Fibroblast of skin of right quadriceps (primary cell): ENCODE measurements at places on chromosomes 7 and 10.

DNA sequence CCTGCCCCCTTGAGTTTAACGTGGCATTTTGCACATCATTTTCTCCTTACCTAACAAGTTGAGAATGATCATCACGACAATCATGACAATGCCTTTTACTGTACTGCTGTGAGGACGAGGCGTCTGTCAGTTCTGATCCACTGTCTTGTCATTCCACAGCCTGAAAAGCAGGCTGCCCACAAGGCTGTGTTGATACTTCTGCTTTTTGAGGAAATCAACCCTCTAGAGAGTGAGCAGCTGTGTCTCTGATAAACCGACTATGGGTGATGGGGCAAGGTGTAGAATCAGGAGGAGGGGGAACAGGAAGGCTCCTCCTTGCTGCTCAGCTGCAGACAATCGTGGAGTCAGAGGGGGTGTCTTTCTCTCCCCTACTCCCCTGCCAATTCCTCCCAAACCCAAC is 30.6 kb upstream of the C10orf120 start:
- no peak for DNase-seq

- DNase-seq, result no peak
Observed at GRCh38 chr7:15801041-15801440, 114.6 kb upstream of the MEOX2 start.

GRCh38 chr10:93741367-93741766 is 16.4 kb upstream of the LGI1 start:
- no peak for DNase-seq

GRCh38 chr7:132087421-132087820 is 488.8 kb downstream of the PLXNA4 start:
- DNase-seq, result no peak

GRCh38 chr10:90787393-90788198 is 70.2 kb downstream of the HTR7 start:
- peak; percentile 27 for DNase-seq

DNA sequence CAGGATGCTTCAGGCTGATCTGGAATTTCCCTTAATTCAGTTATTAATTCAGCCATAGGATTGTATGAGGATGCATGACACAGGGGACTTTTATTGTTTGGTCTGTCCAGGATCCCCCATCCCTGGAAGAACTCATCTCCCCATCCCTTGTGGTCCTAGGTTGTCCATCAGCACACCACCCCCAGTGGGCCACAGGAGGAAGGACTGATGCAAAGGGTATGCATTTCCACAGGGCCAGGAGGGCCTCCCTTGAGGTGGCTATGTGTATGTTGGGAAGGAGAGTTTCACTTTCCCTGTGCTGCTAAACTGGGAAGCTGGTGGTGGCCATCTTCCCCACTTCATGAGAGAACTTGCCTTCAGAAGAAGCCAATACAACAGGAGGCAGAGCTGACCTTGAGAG is 44.6 kb upstream of the GRB10 start:
- no peak for DNase-seq

GRCh38 chr7:77651575-77652162 is 44.6 kb upstream of the RSBN1L start:
- peak; percentile 36 for DNase-seq

DNA sequence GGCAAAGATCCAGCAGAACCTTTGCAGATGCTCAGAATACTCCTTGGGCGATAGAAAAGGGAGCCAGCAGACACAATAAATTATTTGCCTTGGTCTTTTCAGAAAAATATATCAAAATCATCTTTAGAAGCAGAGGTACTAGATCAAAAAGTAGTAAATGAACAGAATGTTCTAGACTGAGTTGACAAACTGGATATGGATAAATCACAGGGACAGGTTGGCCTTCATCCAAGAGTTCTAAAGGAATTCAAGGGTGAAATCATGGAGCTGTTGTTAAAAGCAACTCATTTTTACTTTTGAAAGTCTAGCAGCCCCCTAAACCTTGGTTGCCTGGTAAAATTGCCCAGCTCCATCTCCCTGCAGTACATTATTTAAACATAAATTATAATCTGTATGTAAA is 99.1 kb downstream of the PLCE1 start:
- DNase-seq, result peak; percentile 45

- no peak for DNase-seq
Observed at GRCh38 chr7:3393862-3394261, 92.8 kb downstream of the SDK1 start.

- no peak for DNase-seq
Observed at GRCh38 chr7:157980774-157981173, 606.8 kb downstream of the PTPRN2 start.

- no peak for DNase-seq
Observed at GRCh38 chr7:100396421-100396982, 23.2 kb downstream of the PILRA start.

DNA sequence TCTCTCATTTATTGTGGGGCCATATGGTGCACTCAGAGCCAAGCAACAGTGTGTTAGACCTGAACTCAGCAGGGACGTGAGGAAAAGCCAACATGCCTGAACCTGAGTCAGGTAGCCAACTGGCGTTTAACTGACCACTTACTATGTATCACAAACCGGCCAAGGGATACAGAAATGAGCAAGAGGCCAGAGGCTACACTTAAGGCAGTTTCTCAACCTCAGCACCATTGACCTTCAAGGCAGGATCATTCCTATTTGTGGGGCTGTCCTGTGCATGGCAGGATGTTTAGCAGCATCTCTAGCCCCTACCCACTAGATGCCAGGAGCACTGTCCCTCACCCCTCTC is 103.5 kb upstream of the NANOS1 start:
- no peak for DNase-seq

- peak; percentile 46 for DNase-seq
Observed at GRCh38 chr10:77231884-77232610, 405.6 kb downstream of the KCNMA1 start.

- peak; percentile 34 for DNase-seq
Observed at GRCh38 chr10:132588301-132589013, 50.9 kb downstream of the INPP5A start.

DNA sequence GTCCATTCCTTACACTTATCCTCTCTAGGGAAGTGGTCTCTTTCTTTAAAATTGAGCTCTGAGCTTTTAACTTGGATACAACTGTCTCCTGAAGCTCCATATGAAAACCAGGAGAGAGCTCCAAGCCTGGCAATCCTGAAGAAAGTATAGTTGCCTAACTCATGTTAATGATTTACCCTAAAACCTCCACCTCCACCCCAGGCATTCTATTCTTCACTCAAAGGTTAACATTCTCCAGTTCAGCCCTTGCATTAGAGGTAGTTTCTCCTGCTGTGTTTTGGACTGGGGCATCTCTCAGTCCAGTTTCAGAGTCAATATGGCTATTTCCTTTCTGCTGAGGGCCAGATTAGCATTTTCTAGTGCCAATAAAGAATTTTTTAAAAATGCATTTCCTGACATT is 195.5 kb downstream of the SLC25A13 start:
- no peak for DNase-seq

DNA sequence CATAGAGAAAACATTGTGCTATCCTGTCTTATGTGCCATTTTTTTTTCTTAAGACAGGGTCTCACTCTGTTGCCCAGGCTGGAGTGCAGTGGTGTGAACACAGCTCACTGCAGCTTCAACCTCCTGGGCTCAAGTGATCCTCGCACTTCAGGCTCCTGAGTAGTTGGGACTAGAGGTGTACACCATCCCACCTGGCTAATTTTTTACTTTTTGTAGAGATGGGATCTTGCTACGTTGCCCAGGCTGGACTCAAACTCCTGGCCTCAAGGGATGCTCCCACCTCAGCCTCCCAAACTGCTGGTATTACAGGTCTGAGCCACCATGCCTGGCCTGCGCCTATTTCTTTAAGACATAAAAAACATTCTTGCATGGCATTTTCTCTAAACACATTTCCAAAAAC is 20.6 kb downstream of the LYZL1 start:
- DNase-seq, result no peak

GRCh38 chr10:130721971-130722370 is 585.8 kb downstream of the GLRX3 start:
- DNase-seq, result no peak

GRCh38 chr10:103019425-103019824 is 101.3 kb downstream of the CNNM2 start:
- DNase-seq, result no peak

DNA sequence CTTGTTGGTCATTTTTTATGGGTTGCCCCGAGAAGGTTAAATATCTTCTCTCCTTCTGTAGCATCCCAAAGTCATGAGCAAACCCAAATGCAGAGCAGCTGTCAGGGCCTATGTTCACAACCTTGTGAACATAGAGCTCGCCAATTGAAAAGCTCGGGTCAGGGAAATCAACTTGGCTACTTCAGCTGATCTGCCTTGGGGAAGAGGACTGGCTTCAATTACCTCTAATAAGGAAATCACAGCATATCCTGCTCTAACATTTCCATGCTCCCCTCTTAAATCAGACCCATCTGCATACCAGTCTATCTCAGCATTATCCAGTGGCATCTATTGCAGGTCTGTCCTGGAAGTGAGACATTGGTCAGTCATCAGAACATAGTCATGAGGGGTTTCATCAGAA is 105.6 kb downstream of the ANKRD26 start:
- no peak for DNase-seq

DNA sequence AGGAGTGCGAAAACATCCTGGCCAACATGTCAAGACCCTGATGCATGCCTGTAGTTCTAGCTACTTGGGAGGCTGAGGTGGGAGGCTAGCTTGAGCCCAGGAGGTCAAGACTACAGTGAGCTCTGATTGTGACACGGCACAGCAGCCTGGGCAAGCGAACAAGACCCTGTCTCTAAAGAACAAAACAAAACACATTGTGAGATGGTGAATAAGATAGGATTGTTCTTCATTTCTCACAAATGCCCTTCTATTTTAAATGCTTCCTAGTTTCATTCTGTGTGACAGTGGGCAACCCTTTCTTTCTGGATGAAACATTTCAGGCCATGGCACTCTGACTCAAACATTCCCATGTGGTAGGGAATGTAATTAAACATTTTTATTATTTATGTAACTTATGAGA is 13.5 kb downstream of the EFCAB10 start:
- no peak for DNase-seq

GRCh38 chr7:129089521-129090212 is 34.8 kb upstream of the TNPO3 start:
- no peak for DNase-seq

- no peak for DNase-seq
Observed at GRCh38 chr10:38043516-38043915, 33.0 kb downstream of the ZNF33A start.

- DNase-seq, result no peak
Observed at GRCh38 chr7:46515844-46516590, 594.9 kb upstream of the IGFBP3 start.

- DNase-seq, result no peak
Observed at GRCh38 chr7:69843653-69844052, 245.4 kb downstream of the AUTS2 start.

DNA sequence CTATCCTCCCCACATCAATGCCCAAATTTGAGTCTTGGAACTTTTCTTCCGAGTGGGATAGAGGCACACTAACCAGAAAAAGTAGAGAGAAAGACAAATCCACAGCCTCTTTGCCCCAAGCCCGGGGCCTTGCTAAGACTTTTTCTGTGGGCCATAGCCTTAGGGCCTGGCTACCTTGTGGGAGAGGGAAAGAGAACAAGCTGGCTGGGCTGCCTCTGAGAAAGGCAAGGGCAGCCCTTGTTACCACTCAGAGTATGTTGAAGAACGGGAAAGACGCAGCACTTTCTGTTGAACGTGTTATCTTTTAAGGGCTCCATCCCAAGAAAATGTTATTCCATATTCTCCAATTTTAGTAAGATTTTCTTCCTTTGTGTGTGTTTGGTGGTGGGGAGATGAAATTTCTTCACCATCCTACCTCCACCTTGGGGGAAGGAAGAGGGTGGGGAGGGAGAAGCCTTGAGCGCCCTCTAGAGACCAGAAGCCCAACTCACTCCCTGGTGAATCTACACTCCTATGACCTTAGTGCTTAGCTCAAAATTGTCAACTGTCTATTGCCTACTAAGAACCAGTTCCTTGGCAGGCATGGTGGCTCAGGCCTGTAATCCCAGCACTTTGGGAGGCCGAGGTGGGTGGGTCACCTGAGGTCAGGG is 3.9 kb upstream of the NRF1 start:
- DNase-seq, result no peak

DNA sequence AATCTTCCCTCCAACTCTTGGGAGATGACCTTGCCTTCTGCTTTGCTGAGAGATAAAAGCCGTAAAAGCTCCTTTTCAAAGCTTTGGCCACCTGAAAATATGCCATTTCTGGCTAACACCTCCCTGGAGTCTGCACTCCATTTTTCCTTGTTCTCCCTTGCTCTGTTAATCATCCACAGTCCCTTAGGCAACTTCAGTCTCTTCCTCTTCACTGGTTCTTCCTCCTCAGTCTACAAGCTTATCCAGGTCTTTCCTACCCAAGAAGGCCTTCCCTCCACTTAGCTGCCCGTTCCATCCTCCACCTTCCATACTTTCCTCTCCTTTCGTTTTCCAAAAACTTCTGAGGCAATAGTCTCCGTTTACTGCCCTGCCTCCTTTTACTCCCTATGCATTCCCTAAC is 30.5 kb downstream of the PAX2 start:
- no peak for DNase-seq

DNA sequence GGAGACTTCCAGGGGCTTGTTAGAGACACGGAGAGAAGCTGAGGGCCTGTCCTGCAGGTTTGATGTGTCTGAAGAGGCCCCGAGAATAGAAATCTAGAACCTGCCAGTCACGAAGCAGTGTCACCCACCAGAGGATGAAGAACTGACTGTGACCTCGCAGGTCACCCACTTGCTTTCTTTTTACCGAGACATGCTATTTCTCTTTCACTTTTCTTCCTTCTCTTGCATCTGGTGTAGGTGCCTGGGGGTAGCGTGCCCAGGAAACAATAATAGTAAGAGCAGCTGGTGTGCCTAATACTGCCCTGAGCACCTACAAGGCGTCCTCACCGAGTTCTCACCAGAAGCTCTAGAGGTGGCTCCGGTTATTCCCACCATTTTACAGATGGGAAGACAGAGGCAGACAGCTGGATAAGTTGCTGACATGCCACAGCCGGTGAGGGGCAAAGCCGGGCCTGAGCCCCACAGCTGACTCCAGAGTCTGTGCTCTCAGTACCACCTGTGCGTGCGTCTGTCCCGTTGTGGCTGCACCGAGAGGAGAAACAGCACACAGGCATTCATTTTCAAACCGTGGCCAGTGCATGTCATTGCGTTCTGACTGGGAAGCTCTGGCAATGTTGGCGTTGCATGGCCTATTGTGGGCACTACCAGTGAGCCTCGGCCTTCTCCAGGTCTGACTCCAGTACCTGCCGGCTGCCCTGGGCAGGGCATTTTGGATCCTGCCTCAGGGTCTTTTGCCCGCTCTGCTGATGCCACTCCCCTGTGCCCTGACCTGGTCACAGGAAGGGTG is 7.8 kb downstream of the CHST3 start:
- DNase-seq, result no peak

GRCh38 chr7:151429560-151430331 is 10.2 kb downstream of the CRYGN start:
- no peak for DNase-seq

DNA sequence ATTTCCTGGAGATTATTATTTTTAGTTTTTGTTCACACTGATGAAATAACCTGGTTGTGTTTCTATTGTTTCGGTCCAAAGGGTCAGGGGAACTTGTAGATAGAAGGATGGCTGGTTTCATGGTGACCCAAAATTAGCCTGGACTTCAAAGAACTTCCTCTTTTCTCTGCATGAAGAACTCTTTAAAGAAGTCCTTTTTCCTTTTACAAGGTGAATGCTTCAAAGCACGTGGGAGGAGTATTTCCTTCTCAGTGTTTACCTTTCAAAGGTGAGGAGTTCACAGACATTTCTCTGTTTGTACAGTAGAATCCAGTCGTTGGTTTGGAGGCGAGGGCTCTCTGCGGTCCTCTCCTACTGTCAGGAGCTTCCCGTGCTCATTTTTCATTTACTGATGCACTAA is 561.7 kb downstream of the GATA3 start:
- DNase-seq, result no peak
